ENCODE measurements at places on chromosomes 5 and 9.

- no peak for DNase-seq
Observed at GRCh38 chr5:130520211-130520610, 615.9 kb downstream of the CHSY3 start.

GRCh38 chr5:107381189-107381856, 289.4 kb downstream of the EFNA5 start:
- DNase-seq, result peak; percentile 23

GRCh38 chr5:56200971-56201666, 32.0 kb downstream of the ANKRD55 start:
- peak; percentile 6 for DNase-seq

DNA sequence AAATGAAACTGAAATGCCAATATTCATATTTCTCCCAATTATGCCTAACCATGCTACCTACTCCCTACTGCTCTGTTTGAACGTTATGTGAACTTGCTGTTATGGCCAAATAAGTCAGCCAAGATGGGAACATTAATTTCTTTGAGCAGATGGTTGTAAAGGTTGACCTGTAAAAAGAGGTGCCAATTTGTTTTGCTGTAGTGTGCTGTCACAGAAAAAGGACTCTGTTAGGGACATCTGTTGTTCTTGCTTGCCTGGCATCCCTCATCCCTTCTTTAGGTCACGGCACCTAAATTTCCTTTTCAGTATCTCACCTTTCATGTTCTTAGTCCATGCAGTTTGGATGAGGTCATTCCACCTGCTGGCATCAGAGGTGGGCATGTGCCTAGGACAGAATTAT, 35.4 kb downstream of the GDNF start:
- DNase-seq, result no peak

- no peak for DNase-seq
Observed at GRCh38 chr5:6583049-6583880, 49.6 kb downstream of the NSUN2 start.

DNA sequence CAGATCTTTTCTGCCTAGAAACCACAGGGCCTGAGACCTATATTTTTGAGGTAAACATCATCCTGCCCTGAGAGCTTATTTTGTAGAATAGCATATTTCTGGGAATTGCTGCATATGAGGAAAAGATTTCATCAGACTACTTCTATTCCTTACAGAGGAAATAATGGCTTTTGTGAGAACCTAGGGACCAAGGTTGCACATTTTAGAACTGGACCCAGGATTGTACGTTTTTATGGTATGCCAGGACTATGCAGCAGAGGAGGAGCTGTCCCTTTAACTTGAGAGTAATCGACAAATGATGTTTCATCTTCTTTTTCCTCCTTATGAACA, 2.2 kb upstream of the ALDH1A1 start:
- no peak for DNase-seq

DNA sequence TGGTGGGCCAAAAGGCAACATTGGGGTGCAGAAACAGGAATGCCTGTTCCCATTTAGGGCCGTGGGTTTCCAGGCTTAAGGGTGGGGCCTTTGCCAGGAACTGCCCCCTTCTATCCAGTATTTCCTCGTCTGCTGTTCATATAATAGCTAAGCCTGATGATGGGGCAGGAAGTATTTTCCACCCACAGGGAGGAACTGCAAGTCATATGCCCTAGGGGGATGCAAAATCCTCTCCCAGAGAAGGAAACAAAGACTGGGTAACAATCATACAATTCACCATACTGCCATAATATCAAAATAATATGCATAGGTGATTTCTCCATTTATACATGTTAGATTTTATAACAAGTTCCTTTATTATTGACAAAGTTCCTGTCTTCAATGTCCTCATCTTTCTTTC, 20.5 kb upstream of the RPS23 start:
- no peak for DNase-seq

DNA sequence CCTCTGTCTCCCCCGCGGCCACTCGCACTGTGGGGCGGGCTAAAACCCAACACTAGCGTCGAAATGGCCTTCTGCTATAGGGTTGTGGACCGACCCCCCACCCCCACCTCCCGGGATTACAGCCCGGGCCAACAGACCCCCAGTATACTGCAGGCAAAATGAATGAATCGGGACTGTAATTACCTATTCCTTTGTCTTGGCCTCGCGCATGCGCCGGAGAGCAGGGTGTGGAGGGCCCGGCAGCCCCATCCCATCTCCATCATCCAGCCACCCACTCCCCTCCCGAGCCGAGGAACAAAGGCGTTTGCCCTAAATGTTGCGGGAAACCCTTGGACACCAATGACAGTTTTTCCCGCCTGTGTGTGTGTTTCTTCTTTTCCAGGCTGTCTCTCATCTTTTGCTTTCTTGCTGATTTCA, 1.6 kb downstream of the BASP1 start:
- DNase-seq, result no peak

DNA sequence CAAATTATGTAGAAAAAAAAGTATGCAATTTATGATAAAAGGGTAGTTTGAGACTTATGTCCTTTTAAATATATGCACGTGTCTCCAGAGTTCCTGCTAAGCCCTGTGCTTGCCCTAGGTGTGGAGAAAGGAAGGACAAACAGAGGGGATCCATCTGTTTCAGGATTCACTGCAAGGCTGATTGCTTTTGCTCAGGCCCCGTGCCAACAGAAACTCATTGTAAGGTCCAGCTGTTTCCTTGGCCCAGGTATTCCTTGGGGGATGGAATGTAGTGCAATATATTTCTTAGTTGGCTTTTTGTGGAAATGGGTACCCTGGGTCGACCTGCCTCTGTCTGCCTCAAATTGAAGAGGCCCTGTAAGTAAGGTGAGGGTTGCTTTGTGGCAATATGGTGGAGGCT, 268.6 kb upstream of the CLINT1 start:
- DNase-seq, result peak; percentile 72

GRCh38 chr9:93536874-93537273, 39.5 kb upstream of the PHF2 start:
- no peak for DNase-seq

DNA sequence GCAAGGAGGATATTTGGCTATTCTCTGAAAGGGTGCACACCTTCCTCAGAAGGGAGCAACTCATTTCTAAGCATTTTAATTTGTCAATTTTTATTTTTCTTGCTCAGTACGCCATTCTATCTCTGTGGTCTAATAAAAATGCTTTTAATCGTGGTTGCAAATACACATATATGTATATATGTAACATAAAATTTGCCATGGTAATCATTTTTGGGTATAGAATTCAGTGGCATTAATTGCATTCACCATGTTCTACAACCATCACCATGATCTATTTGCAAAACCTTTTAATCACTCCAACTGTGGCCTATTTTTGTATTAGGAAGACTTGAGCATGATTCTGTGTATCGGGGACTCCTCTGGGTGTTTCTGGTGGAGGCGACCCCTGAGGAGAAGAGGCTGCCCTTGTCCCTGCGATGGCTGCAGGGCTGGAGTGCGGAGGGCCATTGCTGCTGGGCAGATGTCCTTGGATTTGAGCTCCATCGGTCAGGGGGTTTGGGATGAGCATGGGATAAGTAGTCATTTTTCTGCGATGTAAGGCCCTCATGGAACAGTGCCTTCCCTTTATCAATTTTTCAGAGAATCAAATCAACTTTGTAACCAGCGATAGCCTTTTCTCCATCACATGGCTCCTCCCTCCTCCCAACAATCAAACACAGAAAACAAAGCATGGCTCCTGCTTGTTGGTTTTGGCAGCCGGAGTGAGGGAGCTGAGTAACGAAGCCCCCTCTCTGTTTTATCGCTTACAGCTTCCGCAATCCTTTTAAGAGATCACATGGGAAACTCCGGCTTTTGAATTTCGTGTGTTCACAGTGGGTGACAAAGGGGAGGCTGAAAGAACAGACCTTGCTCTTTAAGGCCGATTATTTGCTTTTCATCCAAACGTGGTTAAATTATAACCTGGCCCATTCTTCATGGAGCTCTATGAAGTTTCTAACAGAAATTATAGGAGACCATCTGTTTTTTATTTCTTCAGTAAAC, 187.3 kb downstream of the TENT4A start:
- peak; percentile 57 for DNase-seq

All from DMS 273 treated with DMSO at 0.1 percent for 48 hours (cell line).